ENCODE measurements at places on chromosomes 1 and 21.

DNA sequence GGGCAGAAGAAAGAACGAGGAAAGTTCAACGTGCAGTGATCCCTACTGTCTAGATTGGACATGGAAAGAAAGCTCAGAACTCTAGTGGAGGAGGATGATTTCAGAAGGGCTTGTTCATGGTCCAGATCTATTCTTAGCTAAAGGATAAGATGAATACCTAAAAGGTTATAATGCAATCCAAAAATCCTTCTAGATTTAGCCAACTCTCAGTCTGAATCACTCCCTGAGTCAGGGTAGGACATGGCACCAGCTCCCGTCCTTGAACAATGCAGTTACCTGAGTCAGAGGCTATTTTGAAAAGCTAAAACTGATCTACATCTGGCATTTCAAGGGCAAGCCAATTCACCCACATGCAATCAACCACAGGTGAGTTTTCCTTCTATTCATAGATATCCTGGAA, 38.8 kb upstream of the HIVEP3 start:
- DNase-seq: no peak
- peaks cover 4% of the 10 kb centered on the region for H3K4me1 ChIP-seq
- no peaks in the 10 kb centered on the region for H3K27me3 ChIP-seq
- no peaks in the 10 kb centered on the region for H3K36me3 ChIP-seq
- no peak overlapping the region for H3K27ac ChIP-seq

- H3K4me1 ChIP-seq: peaks cover 12% of the 10 kb centered on the region
- peaks cover 43% of the 10 kb centered on the region for H3K27me3 ChIP-seq
- no peaks in the 10 kb centered on the region for H3K36me3 ChIP-seq
- DNase-seq: no peak
- no peak overlapping the region for H3K27ac ChIP-seq
Measured at GRCh38 chr1:228514421-228514820, 27.2 kb downstream of the RNF187 start.

GRCh38 chr1:201719812-201720521, 109.0 kb upstream of the IPO9 start:
- H3K27me3 ChIP-seq: peaks cover 2% of the 10 kb centered on the region
- H3K36me3 ChIP-seq: no peaks in the 10 kb centered on the region
- peaks cover 1% of the 10 kb centered on the region for H3K4me1 ChIP-seq
- no peak overlapping the region for H3K4me3 ChIP-seq
- H3K27ac ChIP-seq: no peak overlapping the region

GRCh38 chr1:7761103-7761502, 10.0 kb upstream of the VAMP3 start:
- no peak overlapping the region for H3K27ac ChIP-seq
- no peaks in the 10 kb centered on the region for H3K36me3 ChIP-seq
- no peak for DNase-seq

DNA sequence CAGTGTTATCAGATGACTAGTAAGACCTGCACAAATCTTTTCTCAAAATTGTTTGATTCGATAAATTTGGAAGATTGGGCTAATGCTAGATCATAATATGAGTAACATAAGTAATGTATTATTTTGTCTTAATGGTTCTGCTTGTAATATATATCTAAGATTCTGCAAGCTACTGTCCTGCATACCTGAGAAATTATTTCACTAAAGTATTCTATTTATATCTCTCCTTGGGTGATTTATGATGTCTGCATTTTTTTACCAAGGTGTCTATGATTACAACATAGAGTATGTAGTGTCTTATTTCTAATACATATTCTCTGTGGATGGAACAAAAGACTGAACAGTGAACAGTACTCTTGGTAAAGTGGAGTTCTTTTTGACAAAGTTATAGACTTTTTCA, 166.6 kb downstream of the CLEC20A start:
- H3K36me3 ChIP-seq: no peaks in the 10 kb centered on the region
- DNase-seq: no peak
- H3K4me1 ChIP-seq: no peaks in the 10 kb centered on the region
- no peak overlapping the region for H3K27ac ChIP-seq
- H3K4me3 ChIP-seq: no peak overlapping the region

- H3K4me1 ChIP-seq: peaks cover 43% of the 10 kb centered on the region
- H3K27ac ChIP-seq: peak overlapping the region; percentile 90
- peaks cover 8% of the 10 kb centered on the region for H3K36me3 ChIP-seq
- H3K4me3 ChIP-seq: peak overlapping the region; percentile 68
- DNase-seq: peak; percentile 73
Measured at GRCh38 chr1:172394141-172394751, 26.2 kb upstream of the C1orf105 start.

GRCh38 chr21:29125191-29125590, 5.3 kb upstream of the MAP3K7CL start:
- H3K27me3 ChIP-seq: peaks cover 6% of the 10 kb centered on the region
- H3K36me3 ChIP-seq: no peaks in the 10 kb centered on the region
- peaks cover 5% of the 10 kb centered on the region for H3K4me1 ChIP-seq
- H3K27ac ChIP-seq: no peak overlapping the region

DNA sequence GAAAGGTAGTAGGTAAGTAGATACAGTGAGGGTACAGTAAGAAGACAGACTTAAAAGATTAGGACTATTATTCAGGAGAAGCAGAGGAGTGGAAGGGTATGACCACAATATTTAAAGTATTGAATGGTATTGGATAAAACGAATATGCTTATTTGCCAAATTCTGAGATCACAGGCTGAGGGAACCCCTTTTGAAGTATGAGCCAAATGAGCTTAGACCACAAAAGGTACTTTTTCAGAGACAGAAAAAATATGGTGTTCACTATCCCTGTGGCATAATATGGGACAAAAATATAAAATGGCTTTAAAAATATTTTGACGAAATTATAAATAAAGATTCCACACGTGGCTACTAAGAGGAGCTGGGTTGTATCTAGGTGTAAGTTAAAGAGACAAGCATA, 880 bp upstream of the MTF2 start:
- H3K4me3 ChIP-seq: peak overlapping the region; percentile 95
- H3K36me3 ChIP-seq: peaks cover 6% of the 10 kb centered on the region
- H3K27ac ChIP-seq: peak overlapping the region; percentile 90
- H3K27me3 ChIP-seq: no peaks in the 10 kb centered on the region

DNA sequence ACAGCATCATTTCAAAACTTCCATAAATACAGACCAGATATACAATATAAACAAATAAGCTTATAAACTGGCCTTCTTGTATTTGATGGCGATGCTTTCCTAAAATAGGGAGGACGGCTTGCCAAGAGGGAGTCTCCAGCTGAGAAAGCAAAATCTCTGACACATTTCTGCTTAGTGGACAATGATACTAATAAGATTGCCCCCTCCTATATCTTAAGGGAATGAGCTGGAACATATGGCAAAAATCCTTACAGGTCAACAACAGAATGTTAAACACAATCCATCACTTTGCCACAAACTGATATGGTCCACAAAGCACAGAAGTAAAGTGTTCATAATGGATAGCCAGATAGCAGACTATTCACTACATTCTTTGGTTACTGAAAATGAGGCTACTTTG, 7.1 kb upstream of the GADD45A start:
- H3K27me3 ChIP-seq: peaks cover 11% of the 10 kb centered on the region
- H3K36me3 ChIP-seq: no peaks in the 10 kb centered on the region
- peaks cover 24% of the 10 kb centered on the region for H3K4me1 ChIP-seq

DNA sequence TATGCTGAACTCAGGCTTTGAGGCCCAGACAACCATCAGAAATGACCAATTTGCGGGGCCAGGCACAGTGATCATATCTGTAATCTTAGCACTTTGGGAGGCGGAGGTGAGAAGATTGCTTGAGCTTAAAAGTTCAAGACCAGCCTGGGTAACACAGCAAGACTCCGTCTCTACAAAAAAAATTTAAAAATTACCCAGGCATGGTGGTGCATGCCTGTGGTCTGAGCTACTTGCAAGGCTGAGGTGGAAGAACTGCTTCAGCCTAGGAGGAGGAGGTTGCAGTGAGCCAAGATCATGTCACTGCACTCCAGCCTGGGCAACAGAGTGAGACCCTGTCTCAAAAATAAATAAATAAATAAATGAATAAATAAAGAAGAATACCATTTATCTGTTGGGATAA, 156.5 kb downstream of the EIF4G3 start:
- peaks cover 19% of the 10 kb centered on the region for H3K4me1 ChIP-seq
- no peak overlapping the region for H3K4me3 ChIP-seq
- no peak for DNase-seq
- peaks cover 12% of the 10 kb centered on the region for H3K36me3 ChIP-seq
- no peaks in the 10 kb centered on the region for H3K27me3 ChIP-seq

- no peak for DNase-seq
- H3K36me3 ChIP-seq: no peaks in the 10 kb centered on the region
- no peak overlapping the region for H3K4me3 ChIP-seq
- no peak overlapping the region for H3K27ac ChIP-seq
Measured at GRCh38 chr1:70979881-70980280, 67.7 kb downstream of the PTGER3 start.

GRCh38 chr21:33839167-33839716, 76.4 kb downstream of the ATP5PO start:
- H3K4me1 ChIP-seq: no peaks in the 10 kb centered on the region
- no peak for DNase-seq
- H3K27ac ChIP-seq: no peak overlapping the region
- no peaks in the 10 kb centered on the region for H3K36me3 ChIP-seq

DNA sequence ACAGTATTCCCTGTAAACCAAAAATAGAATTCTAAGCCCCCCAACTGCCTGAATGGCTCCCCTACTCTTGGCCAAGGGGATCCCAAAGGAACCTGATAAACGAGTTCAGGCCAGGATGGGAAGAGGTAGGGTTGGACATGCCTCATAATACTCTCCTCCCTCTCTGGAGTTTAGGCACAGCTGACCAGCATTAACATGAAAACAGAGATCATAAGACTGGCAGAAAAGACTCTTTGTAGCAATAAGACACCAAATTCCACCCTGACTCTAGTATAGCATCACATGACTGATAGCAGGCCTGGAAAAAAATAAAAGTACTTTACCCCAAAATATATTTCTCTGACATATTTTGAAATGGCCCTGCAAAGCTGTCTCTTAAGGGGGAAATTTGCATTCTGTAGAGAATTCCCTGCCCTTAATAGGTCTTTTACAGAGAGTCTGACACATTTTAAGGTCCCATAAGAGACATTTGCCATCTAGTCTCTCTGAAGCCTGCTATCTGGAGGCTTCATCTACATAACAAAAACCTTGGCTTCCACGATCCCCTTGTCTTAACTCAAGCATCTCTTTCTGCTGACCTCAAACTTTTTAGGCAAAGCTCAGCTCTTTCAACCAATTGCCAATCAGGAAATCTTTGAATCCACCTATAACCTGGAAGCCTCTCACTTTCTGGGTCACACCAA, 55.9 kb downstream of the SIK1 start:
- H3K27ac ChIP-seq: no peak overlapping the region
- no peaks in the 10 kb centered on the region for H3K4me1 ChIP-seq
- H3K27me3 ChIP-seq: no peaks in the 10 kb centered on the region
- no peaks in the 10 kb centered on the region for H3K36me3 ChIP-seq
- H3K4me3 ChIP-seq: no peak overlapping the region

DNA sequence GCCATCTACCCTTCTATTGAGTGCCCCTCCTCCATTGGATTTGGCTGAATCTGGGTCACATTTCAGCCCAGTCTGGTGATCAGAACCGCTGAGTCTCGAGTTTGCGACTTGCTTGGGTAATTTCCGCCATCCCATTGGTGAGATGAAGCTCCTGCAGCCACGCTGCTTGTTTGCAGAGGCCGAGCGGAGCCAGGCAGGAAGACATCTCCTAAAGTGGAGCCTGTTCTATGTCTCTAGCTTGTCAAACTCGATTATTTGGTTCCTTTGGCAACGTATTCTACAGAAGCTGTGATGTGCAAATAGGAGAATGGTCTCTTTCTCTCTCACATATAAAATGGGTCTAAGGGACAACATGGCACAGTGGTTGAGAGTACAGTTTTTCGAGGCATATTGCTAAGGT, 206.8 kb upstream of the PLXNA2 start:
- H3K36me3 ChIP-seq: no peaks in the 10 kb centered on the region
- no peaks in the 10 kb centered on the region for H3K4me1 ChIP-seq
- H3K27ac ChIP-seq: no peak overlapping the region
- peaks cover 6% of the 10 kb centered on the region for H3K27me3 ChIP-seq

- H3K4me1 ChIP-seq: no peaks in the 10 kb centered on the region
- peaks cover 39% of the 10 kb centered on the region for H3K27me3 ChIP-seq
- H3K27ac ChIP-seq: no peak overlapping the region
- no peak for DNase-seq
Measured at GRCh38 chr1:182107209-182107608, 45.7 kb upstream of the ZNF648 start.

GRCh38 chr1:221778125-221778524, 36.2 kb upstream of the DUSP10 start:
- peak overlapping the region; percentile 69 for H3K4me3 ChIP-seq
- no peak for DNase-seq
- H3K27ac ChIP-seq: peak overlapping the region; percentile 87
- peaks cover 78% of the 10 kb centered on the region for H3K4me1 ChIP-seq
- no peaks in the 10 kb centered on the region for H3K27me3 ChIP-seq
- H3K36me3 ChIP-seq: no peaks in the 10 kb centered on the region

GRCh38 chr1:9755441-9755995, 68.2 kb downstream of the CLSTN1 start:
- H3K36me3 ChIP-seq: peaks cover 21% of the 10 kb centered on the region
- H3K27ac ChIP-seq: no peak overlapping the region
- no peak overlapping the region for H3K4me3 ChIP-seq

DNA sequence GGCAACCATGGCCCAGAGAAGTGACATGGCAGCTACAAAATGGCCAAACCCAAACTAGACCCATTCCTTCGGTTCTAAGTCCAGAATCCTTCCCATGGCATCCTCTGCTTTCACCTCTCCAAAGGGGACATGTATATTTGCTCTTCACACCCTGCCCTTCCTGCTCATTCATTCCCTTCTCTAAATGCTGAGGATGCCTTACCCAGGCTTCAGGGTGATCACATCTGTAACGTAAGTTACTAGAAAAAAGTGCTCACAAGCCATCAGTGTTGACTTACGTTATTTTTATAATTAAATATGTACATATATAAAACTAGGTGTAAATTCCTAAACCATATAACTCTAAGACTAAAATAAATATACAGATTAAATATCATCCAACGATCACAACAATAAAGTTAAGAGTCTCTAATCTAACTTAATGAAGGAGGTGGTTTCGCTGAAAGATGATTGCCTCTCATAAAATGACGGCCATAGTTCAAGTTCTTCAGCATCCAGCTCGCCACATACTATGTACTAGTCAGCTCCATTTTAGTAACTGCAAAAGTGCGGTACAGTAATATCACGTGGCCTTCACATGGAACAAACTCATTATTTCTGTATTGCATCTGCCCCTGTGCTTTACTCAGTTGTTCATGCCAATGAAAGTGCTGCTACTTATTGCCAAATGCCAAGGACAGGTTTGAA, 74.6 kb downstream of the TENT5C start:
- DNase-seq: no peak
- H3K4me3 ChIP-seq: no peak overlapping the region
- peaks cover 2% of the 10 kb centered on the region for H3K4me1 ChIP-seq
- H3K36me3 ChIP-seq: no peaks in the 10 kb centered on the region

GRCh38 chr1:150558303-150558704, 9.1 kb downstream of the ADAMTSL4 start:
- H3K4me3 ChIP-seq: no peak overlapping the region
- H3K27me3 ChIP-seq: no peaks in the 10 kb centered on the region
- H3K4me1 ChIP-seq: peaks cover 26% of the 10 kb centered on the region
- H3K27ac ChIP-seq: no peak overlapping the region
- no peak for DNase-seq

- H3K36me3 ChIP-seq: peaks cover 7% of the 10 kb centered on the region
- no peaks in the 10 kb centered on the region for H3K27me3 ChIP-seq
- peak overlapping the region; percentile 99 for H3K4me3 ChIP-seq
- H3K27ac ChIP-seq: peak overlapping the region; percentile 97
Measured at GRCh38 chr1:27772036-27772931, 735 bp upstream of the STX12 start.

Measured in T-helper 2 cell treated with Interferon-gamma antibody and Interleukin-4, amounts not matched to agents 5 μg/mL and 100 μg/mL, for 36 hours (primary cell).